ENCODE measurements at places on chromosomes 16 and 17.
A peak's percentile ranks its signal among the peaks of the same experiment; 100 is the strongest.

DNA sequence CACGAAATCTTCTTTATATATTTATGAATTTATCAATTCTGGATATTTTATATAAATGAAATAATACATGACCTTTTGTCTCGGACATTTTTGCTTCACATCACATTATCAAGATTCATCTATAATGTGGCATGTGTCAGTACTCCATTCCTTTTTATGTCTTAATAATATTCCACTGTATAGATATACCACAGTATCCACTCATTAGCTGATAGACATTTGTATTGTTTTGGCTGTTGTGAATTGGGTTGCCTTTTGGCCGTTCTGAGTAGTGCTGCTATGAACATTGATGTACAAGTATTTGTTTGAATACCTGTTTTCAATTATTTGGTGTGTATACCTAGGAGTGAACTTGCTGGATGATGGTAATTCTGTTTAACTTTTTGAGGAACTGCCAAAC, 323.8 kb upstream of the CA10 start:
- DNase-seq = no peak

DNA sequence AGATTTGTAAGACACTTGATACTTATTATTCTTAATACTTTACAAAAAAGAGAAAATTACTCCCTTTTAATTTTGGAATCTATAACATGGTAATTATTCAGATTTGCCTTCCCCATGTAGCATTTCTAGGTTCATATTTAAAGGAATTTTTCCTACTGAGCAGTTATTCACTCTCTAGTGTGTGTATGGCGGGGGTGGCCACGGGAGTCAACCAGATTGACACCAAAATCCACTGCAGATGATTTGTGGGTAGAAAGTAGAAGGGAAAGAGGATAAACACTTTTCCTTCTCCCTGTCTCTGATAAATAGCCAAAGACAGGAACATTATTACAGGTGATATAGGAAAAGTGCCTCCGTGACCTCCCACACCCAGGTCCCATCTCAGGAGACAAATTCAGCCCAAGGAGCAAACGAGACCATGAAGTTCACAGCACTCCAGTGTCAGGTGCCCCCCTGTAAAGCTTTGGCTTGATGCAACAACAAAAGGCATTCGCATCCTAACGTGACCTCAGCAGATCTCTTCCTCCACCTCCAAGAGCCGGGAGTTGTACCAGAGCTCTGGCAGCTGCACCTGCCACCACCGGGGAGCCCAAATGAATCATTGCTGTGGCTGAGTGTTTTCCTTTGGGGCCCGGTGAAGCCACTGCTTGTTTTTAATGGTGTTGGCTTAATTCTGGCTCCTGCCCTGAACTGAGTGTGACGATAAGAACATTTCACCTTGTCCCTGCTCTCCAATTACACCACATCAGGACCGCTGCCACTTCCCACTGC, 92.7 kb upstream of the NOL11 start:
- DNase-seq = no peak

GRCh38 chr16:67441271-67441753, 10.4 kb downstream of the HSD11B2 start:
- DNase-seq = peak; percentile 23

GRCh38 chr17:39236450-39236927, 10.7 kb upstream of the STAC2 start:
- no peak for DNase-seq

GRCh38 chr16:67657751-67658518, 2.1 kb downstream of the ACD start:
- DNase-seq = no peak

- DNase-seq = no peak
Observed at GRCh38 chr17:44792276-44792675, 33.5 kb downstream of the ADAM11 start.

- no peak for DNase-seq
Observed at GRCh38 chr17:41629316-41629715, 4.9 kb upstream of the KRT17 start.

DNA sequence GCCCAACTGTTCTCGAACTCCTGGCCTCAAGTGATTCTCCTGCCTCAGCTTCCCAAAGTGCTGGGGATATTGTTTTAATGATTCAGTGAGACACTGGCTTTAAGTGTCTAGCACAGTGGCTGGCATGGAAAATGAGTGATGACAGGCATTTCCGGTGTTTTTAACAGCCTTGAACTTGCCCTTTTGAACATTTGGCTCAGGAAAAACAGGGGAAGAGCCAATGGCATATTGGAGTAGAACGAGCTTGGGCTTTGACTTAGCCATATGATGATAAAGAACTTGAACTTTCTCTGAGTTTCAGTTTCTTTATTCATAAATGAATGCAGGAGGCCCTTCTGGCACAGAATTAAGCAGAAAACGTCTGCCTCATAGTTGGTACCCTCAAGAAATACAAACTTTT, 145.0 kb upstream of the HS3ST4 start:
- no peak for DNase-seq

GRCh38 chr16:17346621-17347569, 123.9 kb downstream of the XYLT1 start:
- DNase-seq = no peak

DNA sequence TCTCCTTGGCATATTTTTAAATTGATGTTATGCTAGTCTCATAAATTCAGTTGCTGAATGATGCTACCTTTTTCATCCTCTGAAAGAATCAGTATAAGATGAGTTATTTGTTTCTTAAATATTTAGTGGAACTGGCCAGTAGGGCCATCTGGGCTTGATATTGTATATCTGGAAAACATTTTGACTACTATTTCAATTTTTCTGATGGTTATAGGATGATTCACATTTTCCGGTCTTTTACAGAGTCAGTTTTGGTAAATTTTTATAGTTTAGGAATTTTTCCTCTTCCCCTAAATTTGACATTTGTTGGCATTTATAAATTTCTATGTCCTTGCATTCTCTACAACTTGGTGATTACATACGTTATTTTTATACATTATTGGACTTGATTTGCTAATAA, 296.3 kb upstream of the AXIN2 start:
- no peak for DNase-seq
